ENCODE measurements at places on chromosomes 6 and 20. TPM values are rescaled to one million over a fixed set of nuclear protein-coding genes. Genes with fewer than 3 reads are reported as not detected.

Gene IL20RA
- total RNA-seq, result 0.29 TPM

Gene BRD2
- total RNA-seq, result 116 TPM

Gene WTAP
- 109 TPM for total RNA-seq

Gene EHMT2
- 40.1 TPM for total RNA-seq

Gene GPR63
- under 0.01 TPM for total RNA-seq
